NCI-H460 (cell line): ENCODE measurements at places on chromosomes 1 and 21. TPM values are rescaled to one million over a fixed set of nuclear protein-coding genes. Genes with fewer than 3 reads are reported as not detected.

GRCh38 chr1:214467078-214467585, 84.3 kb downstream of the PTPN14 start:
- no peak for DNase-seq

DNA sequence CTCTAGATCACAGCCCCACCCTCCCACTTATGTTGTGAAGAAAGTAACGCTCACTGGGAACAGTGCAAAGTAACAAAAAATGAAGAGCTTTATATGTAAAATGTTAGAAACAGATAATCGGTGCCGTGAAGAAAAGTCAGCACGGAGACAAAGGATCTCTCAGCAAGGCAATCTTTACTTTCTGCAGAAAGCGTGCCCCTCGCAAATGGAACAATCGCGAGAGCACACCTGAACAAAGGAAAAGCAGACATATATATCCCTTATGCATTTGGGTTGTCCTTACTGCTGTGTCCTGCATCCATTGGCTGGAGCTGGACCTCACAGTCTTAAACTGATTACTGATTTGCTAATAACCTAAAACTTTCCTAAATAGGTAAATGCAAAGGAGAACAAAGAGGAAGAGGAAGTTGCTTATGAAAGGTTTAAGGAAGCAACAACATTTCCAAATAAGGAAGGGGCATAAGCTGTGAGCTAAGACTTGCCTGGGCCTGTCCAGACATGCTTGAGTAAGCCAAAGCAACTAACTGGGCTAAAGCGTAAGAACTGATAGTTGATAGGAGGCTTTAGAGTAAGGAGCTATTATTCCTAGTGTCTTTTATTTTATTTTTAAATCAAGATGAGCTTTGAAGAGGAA, 89.7 kb downstream of the GTF2B start:
- DNase-seq = no peak

DNA sequence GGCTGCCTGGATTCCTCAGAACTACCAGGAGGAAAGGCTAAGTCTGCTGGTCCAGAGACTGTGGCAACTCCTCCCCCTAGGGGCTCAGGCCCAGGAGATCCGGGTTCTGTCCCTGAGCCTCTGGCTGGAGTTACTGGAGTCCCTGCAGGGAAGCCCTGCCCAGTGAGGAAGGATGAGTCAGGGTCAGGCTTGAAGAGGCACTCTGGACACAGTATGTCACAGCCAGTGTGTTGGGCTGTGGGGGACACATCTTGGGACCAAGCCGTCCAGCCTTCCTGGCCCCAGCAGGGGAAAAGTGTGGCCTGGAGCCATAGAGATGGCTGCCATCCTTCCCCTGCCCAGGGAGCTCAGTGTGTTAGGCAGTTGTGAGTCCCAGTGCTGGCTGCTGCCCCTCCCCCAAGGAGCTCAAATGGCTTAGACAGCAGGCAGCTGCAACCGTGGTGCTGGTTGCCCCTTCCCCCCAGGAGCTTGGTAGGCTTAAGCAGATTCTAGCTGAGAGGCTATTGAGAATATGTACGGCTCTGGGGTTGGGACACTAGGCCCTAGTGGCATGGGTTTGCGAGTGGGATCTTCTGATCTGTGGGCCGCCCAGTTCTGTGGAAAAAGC, 28.2 kb upstream of the RABGAP1L start:
- DNase-seq = no peak

DNA sequence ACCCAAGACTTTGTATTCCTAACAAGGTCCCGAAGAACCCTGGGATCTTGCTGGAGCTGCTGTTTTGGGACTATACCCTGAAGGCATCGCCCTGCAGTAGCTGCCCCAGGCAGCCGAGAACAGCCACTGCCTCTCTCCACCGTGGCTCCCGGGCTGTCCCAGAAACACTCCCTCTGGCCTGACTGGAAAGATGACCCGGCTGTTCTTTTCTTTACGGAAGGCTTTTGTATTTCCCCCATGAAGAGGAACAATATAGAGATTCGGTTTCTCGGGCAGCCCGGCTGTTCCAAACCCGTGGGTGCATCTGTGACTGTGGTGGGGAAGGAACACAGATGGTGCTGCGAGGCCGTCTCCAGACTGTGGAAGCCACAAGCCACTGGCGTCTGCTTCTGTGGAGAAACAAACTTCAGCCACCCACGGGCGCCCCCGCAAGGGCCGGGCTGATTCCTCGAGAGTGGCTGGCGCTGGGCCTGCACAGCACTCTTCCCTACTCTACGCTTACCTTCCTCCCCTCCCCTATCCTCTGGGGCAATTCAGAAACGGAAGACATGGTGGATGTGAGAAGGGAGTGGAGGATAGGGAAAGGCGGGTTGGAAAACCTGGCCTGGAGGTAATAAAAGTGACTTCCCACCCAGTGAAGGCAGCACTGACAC, 33.7 kb upstream of the VASH2 start:
- DNase-seq = no peak

The PMF1 gene
- 47.5 and 59.2 TPM in 2 replicates for total RNA-seq
